ENCODE measurements at places on chromosomes 7 and 10.

- no peak for DNase-seq
Measured at GRCh38 chr10:118504467-118505205, 90.8 kb downstream of the PRLHR start.

DNA sequence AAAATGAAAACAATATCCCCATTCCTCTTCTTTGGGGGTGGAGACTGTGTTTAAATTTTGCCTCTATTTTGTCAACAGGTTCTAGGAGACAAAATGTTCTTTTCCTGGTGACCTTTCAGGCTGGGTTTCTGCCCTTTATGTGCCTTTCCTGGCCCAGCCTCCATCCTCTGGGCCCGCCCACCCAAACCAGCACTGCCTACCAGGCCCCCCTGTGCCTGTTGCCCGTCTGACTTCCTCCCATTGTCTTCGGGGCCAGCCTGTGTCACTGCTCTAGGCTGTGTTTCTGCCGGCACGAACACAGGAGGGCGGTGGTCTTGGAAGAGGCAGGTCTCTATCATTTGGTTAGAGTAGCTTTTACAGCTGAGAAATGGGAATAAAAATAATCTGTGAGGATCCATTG, 13.9 kb downstream of the TSPAN14 start:
- peak; percentile 54 for DNase-seq

DNA sequence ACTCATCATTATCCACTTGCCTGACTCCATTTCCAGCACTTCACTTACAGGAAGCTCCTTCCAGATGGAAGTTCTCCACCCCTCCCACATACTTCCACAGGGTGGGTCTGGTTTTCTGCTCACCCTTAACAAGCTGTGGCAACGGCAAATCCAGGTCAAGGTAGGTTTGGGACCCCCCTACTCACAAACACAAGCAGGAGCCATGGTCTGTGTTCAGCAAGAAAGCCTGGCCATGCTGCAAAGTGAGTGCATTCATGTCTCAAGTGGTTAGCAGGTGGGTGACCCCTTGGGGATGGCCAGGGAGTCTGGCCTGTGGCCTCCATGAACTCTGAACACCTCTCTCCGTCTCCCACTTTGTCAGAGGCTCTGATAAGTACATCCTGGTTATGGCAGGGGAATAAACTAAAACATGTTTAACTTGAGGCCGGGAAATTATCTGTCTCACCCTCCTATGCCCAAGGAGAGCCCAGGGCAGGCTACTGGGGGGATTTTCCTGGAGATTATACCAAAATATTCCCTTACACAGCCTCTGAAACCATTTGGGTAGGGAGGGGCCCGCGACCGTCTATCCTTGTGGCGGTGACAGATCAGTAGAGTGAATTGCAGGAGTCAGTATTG, 844 bp downstream of the XPNPEP1 start:
- no peak for DNase-seq

- DNase-seq: no peak
Measured at GRCh38 chr10:111756217-111757061, 427.1 kb downstream of the GPAM start.

DNA sequence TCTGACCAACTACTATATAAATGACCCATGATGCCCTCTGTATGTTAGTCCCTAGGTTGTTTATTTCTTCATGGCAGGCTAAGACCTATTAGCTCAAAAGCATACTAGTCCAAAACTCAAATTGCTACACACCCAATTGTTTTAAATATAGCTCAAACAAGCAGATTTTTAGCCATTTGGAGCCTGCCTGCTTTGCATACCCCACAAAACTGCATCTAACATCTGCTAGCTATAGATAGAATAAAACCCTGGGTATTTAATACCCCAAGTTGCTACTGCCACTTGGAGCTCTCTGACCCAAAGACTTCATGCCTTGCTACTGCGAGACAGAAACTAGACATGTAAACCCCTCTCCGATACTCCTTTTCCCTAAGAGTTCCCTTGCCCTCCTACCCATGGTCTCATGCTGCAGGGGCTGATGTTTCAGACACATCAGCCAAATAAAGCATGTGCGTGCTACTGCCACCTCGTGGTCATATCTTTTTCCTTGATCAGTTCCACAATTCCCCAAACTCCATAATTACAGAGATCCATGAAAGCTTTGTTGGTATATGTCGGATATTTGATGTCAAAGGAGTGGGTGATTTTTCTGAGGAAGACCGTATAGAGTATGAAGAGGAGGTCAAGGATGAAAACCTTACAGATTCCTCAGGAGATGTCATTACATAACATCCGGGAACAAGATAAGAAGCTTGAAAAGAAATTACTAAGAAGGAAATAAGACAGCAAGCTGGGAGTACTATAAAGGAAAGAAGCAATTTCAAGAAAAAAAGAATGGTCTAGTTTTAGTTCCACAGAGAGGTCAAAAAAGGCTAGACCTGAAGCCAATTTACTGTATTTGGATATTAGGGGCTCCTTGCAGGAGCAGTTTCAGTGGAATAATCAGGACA, 386.6 kb downstream of the SH2D4B start:
- DNase-seq: no peak

GRCh38 chr7:43385856-43386255, 197.1 kb upstream of the STK17A start:
- no peak for DNase-seq

DNA sequence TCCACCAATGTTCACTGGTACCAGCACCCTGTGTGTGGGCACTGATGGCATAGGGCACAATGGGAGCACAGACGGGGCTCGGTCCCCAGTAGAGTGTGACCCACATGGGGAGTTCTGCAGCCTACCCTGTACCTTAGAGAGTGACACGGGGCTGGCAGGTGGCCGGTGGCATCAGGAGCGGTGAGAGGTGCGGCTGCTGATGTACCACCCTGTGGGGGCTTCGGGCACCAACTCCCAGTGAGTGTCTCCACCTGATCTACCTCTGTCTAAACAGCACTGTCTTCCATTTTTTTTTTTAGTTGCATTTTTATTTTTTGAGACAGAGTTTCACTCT, 4.1 kb downstream of the JAKMIP3 start:
- DNase-seq: no peak

DNA sequence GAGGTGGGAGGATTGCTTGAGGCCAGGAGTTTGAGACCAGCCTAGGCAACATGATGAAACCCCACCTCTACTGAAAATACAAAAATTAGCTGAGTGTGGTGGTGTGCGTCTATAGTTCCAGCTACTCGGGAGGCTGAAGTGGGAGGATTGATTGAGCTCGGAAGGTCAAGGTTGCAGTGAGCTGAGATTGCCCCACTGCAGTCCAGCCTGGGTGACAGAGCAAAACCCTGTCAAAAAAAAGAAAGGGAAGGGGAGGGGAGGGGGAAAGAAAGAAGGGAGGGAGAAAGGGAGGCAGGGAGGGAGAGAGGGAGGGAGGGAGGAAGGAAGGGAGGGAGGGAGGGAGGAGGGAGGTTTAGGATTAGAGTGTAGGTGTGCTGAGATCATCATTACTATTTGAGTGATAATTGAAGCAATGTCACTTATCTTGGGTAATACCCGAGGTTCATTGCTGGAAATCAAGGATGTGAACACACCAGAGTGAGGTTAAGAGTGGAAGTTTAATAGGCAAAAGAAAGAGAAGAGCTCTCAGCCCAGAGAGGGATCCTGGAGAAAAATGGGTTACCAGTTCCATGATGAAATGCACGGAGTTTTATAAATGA, 27.6 kb downstream of the VCL start:
- DNase-seq: no peak

DNA sequence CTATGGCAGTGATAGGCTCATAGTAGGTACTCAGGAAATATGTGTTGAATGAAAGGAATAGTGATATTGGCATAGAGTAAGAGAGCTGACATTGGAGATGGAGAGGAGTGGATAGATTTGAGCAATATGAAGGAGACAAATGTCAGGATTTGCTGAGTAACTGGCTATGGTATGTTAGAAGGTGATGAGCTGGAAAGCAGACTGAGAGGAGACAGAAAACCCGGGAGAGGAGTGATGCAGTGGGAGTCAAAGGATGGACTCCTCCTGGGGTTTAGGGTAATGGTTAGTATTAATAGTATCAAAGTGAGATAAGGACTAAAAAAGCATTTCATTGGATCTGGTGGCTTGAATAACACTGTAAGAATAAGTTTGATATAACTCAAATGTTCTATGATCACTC, 64.8 kb downstream of the CD36 start:
- DNase-seq: no peak

DNA sequence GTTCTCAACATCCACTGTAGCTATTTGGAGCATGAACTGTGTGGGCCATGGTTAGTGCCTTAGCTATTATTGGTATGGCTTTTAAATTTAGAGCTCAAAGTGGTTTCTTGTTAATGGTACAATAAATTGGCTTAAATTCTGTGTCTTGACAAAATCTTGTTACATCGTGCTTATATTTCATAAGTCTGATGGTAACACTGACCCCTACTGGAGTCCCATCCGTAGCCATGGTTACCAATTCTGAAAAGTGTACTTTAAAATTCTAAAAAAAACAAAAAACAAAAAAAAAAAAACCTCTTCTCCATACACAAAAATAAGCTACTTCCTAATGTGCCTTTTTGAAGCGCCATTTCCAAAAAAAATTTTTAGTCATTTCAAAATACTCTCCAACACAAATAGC, 6.4 kb upstream of the RPP30 start:
- DNase-seq: no peak

GRCh38 chr10:43198682-43199005, 60.4 kb downstream of the CSGALNACT2 start:
- no peak for DNase-seq

GRCh38 chr10:8129438-8129837, 75.0 kb downstream of the GATA3 start:
- no peak for DNase-seq

DNA sequence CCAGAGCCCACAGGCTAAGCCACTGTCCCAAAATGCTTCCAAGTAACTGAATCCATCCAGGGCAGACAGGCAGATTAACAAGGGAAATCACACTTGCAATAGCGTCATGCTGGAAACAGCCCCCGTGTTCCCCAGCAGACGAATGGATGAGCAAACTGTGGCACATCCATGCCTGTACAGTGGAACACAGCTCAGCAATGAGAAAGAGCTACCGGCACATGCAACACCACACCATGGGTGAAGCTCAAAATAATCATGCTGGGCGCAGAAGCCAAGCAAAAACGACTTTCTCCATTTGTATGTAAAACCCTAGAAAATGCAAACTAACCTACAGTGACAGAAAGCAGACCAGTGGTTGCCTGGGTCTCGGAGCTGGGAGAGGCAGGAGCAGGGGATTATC, 153.1 kb downstream of the SLIT1 start:
- DNase-seq: no peak

DNA sequence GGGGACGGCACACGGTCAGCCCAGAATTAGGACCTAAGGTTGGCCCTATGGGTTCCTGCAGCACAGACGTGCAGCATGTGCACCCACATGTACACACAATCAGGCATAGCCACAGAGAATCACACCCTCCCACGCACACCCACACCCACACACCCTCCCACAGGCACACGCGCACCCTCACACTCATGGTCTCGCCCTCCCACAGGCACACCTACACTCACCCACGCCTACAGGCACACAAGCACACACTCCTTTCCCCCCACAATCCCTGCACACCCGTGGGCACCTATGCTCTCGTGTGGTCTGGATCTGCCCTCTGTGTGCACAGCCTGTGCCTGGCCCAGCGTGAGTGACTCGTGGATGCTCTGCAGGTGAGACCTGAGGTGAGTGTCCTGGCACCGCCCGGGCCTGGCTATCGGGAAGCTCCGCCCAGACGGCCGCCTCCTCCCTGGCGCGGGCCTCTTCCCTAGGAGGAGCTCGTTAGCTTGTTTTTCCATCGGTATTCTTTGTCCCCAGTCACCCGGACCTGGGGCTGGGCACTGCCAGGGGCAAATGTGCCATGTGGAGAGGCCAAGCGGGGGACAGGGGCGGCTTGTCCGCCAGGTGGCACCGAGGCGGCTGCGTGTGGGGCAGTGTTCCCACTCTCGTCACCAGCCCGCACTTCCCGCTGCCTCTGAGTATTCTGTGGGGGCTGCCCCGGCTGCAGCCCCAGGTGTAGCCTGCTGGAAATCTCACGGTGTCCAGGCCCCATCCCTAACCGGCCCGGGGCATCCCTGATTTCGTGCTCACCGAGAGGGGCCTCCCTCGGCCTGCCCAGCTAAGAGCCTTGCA, 110.2 kb upstream of the FAM20C start:
- DNase-seq: no peak

DNA sequence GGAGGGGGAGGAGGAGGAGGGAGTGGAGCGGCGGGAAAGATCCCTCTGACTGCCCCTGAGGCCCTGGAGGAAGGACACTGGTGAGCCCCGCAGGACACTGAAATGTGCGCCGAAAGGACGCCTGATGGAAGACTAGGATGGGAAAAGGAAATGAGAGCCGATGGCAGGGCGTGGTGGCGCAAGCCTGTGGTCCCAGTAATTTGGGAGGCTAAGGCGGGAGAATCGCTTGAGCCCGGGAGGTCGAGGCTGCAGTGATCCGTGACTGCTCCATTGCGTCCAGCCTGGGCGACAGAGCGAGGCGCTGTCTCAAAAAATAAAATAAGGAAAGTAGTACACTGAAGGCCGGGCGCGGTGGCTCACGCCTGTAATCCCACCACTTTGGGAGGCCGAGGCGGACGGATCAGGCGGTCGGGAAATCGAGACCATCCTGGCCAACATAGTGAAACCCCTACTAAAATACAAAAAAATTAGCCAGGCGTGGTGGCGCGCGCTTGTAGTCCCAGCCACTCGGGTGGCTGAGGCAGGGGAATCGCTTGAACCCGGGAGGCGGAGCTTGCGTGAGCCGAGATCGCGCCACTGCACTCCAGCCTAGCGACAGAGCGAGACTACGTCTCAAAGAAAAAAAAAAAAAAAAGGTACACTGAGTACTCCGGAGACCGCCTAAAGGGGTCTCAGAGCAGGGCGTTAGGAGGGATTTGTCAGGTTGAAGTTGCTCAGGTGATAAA, 561 bp upstream of the HNRNPF start:
- no peak for DNase-seq

DNA sequence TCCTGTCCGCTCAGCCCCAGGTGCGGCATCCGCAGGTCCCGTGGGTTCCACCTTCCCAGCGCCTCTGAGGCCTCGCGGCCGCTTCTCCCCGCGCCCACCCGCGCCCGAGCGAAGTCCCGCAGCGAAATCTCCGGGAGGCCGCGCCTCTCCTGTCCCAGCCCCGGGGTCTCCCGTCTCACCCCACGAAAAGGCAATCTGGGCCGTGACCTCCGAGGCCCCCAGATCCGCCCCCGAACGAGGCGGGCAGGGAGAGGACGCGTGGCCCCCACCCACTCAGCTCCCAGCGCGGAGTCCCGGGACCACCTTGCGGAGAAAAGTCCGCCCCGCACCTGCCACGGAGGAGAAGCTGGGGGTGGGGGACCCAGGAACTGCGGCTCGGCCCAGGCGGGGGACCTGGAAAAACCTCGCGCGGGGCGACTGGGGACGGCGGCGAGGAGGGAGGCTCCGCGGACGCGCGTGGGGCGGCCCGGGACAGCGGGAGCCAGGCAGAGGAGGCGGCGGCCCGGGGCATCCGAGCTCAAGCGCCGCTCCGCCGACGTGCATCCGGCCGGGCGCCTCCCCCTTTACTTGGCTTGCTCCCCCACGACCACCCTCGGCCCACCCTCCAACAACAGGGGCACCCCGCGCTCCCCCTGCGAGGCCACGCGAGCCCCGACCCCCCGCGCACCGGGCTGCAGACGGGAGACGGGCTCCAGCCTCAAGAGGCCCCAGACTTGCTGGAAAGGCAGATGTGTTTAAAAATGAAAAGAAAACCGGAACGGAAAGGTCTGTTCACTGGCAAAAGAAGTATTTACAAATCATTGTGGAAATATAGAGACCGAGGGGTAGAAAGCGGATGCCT, 33.0 kb upstream of the RNF32 start:
- DNase-seq: no peak

- no peak for DNase-seq
Measured at GRCh38 chr7:142196066-142196840, 61.6 kb downstream of the PRSS58 start.

All from stimulated activated CD8-positive, alpha-beta memory T cell treated with anti-CD3 and anti-CD28 coated beads, Interleukin-15, amount 100 ng/mL, for 4 hours (primary cell).